Omental fat pad (tissue), 4 donors: ENCODE measurements at places on chromosomes 4 and X. TPM values are rescaled to one million over a fixed set of nuclear protein-coding genes. Genes with fewer than 3 reads are reported as not detected.
A peak's percentile ranks its signal among the peaks of the same experiment; 100 is the strongest.

DNA sequence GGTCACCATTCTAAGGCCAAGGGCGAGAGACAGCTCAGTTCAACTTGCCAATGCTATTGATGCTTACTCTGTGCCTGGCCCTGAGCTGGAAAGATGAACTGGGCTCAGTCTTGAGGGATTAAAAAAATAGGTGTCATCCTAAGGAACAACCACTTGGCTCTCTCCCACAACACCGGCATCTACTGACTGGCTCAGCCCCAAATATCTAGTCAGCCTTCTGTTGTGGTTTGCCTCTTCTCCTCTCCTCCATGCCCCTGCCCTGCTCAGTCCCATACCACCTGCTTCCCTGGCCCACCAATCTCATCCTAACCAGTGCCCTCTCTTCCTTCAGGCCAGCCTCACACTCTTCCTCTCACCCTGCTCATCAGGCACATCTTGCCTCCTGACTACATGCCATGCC is 29.6 kb downstream of the KDM5C start:
- DNase-seq = no peak

GRCh38 chrX:69221239-69222102 is 56.2 kb upstream of the PJA1 start:
- DNase-seq = no peak

GSPT2 gene
- total RNA-seq = 5.2 TPM

DNA sequence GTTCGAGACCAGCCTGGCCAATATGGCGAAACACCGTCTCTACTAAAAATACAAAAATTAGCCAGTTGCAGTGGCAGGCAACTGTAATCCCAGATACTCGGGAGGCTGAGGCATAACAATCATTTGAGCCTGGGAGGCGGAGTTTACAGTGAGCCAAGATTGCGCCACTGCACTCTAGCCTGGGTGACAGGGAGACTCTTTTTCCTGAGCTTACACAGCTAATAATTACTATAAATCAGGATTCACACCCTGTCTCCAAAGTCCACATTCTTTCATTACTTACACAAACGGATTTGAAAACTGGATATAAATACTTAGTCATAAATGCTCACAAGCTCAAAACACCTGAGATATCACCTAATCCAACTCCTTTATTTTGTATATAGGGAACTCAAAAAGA is 151.6 kb downstream of the LRBA start:
- DNase-seq = no peak

DNA sequence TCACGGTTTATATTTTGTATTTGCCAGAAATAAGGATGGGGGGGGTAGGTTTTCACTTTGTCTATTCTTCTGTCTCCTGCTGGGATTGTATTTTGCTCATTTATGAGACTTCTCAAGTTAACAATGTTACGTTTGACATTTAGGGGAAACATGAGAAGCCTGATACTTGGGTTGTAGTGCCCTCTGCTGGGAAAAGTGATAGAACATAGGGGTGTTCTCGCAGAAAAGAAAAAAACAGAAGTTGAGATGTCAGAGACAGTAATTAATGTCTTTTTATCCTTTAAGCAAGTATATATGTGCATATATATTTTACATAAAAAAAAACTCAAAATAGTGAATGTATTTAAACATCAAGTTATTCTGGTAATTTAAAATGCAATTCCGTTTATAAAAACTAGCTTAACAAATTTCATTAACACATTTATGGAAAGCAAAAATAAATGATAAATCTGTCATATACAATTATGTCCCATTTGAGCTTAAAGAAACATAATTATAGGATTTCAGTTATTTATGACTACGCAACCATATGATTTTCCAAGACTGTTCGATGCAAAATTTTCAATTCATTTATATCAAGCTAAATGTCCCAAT is 46.0 kb upstream of the TMPRSS11F start:
- no peak for DNase-seq

DNA sequence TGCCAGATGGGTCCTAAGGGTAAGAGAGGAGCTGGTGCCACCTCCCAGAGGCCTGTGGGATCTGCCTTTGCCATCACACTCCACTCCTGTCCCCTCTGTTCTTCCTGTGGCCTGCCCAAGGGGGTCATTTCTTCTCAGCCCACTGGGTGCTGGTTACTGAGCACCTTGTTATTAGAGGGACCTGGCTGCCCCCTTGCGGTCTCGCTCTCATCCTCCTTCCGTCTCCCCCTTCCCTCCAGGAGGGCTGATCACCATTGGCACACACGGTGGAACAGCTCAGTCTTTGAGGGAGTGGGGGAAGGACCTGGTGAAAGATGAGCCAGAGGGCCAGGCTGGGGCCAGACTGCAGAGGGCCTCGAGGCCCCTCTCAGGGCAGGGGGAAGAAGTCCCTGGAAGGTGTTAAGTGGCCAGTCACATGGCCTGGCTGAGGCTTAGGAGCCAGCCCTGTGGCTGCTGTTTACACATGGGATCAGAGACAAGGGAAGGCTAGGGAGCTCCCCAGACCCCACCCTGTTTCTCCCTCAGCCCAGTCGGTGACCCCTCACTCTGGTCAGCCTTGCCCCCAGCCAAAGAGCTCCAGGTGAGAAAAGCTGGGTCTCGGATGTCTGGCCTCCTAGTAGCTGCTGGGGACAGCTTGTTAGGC is 68.1 kb downstream of the MTMR1 start:
- DNase-seq = no peak

- DNase-seq = no peak
Observed at GRCh38 chr4:109989044-109989443, 76.4 kb downstream of the EGF start.

DNA sequence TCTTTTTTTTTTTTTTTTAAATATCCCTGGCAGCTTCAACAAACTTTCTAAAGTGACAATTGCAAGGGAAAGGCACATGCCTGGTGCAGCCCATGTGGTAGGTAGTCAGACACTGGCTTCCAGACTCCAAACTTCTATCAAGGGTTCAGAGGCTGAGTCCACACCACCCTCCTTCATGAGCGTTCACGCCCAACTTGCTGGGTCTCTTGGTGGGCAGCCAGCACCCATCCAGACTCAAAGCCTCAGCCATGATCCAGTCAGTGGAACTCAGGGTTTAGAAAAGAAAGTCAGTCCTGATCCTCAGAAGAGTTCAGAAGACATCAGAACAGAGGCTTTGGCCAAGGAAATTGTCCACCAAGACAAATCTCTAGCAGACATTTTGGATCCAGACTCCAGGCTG is 141.5 kb downstream of the SOWAHB start:
- no peak for DNase-seq

DNA sequence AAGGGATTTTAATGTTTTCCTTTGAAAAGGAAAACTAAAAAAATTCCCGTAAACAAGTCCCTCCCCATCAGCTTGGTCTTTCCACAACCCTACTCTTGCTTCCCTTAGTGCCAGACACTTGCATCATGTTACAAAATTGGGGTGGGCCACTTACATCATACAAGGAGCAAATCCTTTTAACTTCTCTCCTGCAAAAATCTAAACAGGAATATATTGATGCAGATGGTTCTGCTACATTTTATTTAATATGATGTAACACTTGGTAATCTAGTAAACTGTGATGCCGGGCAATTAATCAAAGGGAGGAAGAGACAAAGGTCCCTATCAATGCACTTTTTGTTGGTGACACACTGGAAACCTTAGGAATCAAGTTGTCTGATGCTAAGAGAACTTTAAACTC is 125.3 kb downstream of the UBE2K start:
- DNase-seq = no peak

DNA sequence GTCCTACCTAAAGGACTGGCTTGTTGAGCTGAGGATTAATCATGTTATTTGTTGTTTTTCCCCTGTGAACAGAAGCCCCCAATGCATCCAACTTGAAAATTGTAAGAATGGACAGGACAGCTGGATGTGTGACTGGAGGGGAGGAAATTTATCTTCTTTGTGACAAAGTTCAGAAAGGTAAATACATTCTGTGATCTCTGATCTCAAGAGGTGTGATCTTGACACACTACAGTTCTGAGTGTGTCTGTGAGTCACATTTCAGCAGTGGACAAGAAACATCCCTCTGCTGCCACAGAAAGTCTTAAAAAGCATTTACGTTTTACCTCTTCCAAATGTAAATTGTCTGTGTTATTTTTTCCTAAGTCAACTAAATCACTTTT is 79.3 kb downstream of the NFKB1 start:
- DNase-seq = no peak

- DNase-seq = no peak
Observed at GRCh38 chr4:158164768-158165213, 8.0 kb downstream of the GASK1B start.

GRCh38 chrX:68685685-68686084 is 38.2 kb downstream of the STARD8 start:
- DNase-seq = no peak

CXCL5 gene
- total RNA-seq = 0.56 TPM

DNA sequence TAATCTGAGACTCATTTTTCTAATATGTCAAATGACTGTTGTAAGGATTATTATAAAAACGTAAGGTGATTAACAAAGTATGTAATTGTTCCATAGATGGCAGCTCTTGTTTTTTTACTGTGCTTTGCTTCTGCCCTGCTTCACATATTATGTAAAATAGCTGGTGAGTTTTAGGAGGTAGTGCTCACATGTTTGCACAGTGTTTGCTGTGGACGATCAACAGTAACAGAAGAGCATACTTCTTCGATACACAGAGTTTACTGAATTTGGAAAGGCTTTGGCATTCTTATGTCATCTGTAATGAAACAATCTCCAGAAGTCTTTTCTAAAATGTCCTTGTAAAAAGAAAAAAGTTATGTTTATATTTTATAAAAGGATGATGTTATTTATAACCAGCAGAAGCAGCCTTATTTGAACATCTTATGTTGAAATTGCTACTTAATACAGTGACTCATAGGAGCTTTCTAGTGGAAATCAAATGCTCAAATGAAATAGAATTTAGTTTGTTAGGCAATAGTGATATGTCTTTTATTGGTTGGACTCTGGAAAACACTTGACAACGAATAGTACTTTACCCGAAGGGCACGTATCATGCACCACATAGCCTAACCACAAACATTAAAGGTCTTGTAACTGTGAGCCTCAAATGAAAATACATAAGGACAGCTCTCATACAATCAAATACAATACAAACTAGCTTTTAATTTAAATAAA is 1.9 kb upstream of the MTTP start:
- DNase-seq = no peak

- DNase-seq = no peak
Observed at GRCh38 chr4:46389301-46389775, 590 bp downstream of the GABRA2 start.

PWWP3B gene
- 2.3 TPM for total RNA-seq

GRCh38 chrX:150696866-150697265 is 3.7 kb downstream of the MTMR1 start:
- DNase-seq = no peak

DNA sequence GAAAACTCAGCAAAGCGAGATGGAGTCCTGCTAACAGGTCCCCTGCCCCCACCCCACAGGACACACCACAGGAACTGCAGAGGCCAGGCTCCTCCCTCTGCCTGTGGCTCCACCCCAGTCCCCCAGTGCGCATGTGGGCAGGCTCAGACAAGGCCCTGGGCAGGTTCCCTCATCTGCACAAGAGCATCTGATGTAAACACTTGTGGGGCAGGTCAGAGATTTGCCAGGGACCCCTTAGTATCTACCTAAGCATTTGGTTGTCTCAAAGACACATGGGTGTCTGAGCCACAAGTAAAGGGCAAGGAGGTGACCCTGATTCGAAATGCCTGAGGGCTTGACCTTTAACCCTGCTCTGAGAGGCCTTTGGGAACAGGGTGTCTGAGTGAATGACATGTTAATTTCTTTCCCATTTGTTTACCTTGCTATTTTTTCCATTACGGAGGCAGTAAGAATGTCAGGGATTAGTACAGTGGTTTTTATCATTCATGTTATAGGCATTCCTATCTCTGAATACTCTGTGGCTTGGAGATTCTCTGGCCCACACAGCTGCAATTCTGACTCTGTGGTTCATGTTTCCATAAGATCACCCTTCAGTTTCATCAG is 85.3 kb downstream of the ZNF518B start:
- no peak for DNase-seq

- DNase-seq = no peak
Observed at GRCh38 chr4:188031751-188032150, 36.2 kb downstream of the ZFP42 start.

FGG gene
- not detected for total RNA-seq

- DNase-seq = no peak
Observed at GRCh38 chrX:93420525-93421082, 252.8 kb downstream of the NAP1L3 start.

DNA sequence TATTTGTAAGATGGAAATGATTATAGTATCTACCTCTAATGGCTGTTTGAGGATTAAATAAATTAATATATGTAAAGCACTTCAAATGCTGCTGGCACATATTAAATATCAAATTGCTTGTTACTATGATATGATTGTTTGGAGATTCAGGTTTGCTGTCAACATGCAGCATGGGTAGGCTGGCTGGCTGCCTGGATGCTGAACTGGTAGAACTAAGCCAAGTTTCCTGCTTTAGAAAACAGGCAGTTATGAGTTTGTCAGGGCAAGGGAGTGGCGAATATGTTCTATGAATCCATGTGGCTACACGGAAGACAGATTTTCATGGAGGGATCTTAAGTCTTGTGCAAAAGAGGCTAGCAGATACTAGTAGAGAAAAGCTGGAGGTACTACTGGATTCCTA is 239.6 kb downstream of the GBA3 start:
- DNase-seq = no peak

DNA sequence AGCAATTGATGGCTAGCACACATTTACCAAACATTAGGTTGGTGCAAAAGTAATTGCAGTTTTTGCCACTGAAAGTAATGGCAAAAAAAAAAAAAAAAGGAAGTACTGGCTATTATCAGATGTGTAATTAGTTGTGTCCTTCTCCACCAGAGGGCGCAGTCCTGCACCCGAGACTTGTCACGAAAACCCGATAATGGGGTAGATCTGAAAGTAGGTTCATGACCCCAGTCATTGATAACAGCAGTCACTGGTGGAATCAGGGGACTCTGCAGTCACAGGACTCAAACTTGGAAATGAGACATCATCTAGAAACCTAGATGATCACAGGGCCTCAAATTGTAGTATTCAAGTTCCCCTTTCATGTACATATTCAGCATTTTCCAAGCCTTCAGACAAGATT is 13.1 kb upstream of the ACOT9 start:
- peak; percentile 62 for DNase-seq

DNA sequence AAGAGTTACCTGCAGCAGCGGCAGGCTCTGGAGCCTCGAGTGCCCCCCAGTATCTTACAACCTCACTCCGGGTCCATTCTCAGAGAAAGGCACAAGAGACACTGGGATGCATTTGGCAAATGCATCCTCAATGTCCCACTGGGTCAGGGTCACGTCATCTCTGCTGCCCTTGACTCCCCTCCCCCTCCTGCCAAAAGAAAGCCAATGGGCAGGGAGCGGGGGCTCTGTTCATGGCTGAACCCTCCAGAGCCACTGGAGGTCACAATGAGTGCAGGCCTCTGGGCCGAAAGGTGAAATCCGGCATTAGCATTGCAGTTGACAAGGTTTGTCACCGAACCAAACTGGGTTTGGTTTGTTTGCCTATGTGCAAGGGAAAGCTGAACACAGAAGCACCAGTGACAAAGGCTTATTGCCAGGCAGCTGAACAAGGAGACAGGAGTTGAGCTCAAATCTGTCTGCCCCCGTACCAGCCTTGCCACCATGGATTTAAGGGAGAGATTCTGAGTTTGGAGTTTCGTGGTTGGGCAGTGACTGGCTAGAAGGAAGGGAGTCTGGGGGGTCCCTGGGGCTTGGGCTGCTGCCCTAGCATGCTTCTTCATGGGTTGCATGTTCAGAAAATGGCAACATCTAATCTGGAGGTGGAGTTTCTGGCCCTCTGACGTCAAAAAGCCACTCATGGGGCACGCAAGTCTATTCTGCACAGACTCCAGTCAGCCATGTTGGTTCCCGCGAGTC is 64.3 kb downstream of the HTRA3 start:
- DNase-seq = no peak

GRCh38 chr4:25939330-25939729 is 25.3 kb downstream of the SMIM20 start:
- no peak for DNase-seq
